HuH-7 (cell line): ENCODE measurements at places on chromosomes 2 and 18.

- no peak for DNase-seq
These were observed 552.9 kb downstream of the TDRD15 start for GRCh38 chr2:21676676-21677075.

- DNase-seq: no peak
These were observed 392.5 kb upstream of the SALL3 start for GRCh38 chr18:78587096-78587495.

DNA sequence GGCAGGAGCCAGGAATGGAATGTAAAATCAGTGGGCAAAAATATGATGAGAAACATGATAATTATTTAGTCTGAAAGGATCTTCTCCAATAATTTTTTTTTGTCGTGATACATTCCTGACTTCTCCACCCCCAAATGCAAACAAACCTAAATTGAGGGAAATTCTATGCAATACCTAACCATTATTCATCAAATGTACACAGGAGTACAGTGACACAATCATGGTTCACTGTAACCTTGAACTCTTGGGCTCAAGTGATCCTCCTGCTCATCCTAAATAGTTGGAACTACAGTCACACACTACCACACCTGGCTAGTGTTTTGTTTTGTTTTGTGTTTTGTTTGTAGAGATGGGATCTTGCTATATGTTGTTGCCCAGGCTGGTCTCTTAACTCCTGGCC lies 46.5 kb downstream of the RAB10 start:
- DNase-seq: no peak

GRCh38 chr2:130393318-130393910 lies 37.6 kb downstream of the PTPN18 start:
- DNase-seq: no peak

DNA sequence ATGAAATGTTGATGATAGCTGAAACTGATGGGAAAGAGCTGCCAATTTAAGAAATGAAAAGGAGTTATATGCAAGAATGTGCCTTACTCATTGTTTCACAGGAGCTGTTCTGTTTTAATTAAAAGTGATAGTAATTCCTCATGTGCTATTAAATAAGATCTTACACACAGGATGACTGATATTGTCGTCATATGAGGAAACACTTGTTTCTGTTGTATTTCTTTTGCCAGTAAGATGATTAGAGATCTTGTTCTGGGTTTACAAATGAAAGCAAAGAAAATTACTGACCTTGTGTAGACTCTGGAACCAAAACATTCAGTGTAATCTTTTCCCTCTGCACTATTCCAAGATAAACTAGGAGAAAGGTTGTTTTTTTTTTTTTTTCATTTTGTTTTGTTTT lies 123.6 kb downstream of the MAP3K20 start:
- no peak for DNase-seq

GRCh38 chr2:84959095-84959565 lies 11.8 kb upstream of the KCMF1 start:
- DNase-seq: no peak

- DNase-seq: no peak
These were observed 180.6 kb upstream of the CCDC68 start for GRCh38 chr18:55139836-55140235.

DNA sequence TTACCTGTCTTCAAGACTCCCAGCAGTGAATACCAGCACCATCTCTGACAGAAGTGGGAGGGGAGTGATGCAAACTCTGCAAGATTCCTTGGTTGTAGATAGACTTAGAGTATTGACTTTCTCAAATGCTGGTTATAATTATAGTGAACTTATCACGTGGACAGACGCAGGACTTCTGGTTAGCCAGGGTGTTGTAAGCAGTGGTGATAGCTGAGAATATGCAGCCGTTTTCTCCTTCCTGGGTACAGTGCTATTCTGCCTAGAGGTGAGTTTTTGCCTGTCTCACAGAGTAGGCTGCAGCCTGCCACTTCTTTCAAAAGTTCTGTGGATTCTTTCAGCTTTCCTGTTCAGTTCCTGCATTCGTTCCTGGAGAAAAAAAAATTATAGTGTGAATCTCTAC lies 733 bp upstream of the CXCR2 start:
- DNase-seq: no peak

- DNase-seq: no peak
These were observed 46.5 kb downstream of the TET3 start for GRCh38 chr2:74031221-74031620.

- no peak for DNase-seq
These were observed 95.7 kb downstream of the ASXL3 start for GRCh38 chr18:33673689-33674088.

- no peak for DNase-seq
These were observed 82.8 kb downstream of the SKA1 start for GRCh38 chr18:50457639-50458038.

GRCh38 chr2:213259266-213259665 lies 25.0 kb upstream of the SPAG16 start:
- no peak for DNase-seq

- DNase-seq: no peak
These were observed 36.3 kb downstream of the STAT4 start for GRCh38 chr2:191114403-191114886.

GRCh38 chr2:156601855-156602551 lies 165.8 kb downstream of the GPD2 start:
- no peak for DNase-seq

DNA sequence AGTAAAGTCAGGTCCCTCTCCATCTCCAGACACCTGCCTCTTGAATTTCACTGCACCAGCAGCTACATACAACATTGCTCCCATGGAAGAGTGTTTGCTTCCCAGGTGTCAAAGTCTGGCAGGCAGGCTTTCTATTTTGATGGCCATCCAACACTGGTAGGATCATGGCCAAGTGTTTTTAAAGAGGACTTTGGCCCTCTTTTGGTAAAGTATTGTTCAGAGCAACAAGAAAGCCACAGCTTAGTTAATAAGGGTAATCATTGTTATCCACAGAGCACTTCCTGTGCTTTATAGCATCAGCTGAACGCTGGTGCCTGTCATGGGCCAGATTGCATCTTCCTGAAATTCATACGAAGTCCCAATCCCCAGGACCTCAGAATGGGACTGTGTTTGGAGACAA lies 133.2 kb downstream of the NCK2 start:
- DNase-seq: no peak

DNA sequence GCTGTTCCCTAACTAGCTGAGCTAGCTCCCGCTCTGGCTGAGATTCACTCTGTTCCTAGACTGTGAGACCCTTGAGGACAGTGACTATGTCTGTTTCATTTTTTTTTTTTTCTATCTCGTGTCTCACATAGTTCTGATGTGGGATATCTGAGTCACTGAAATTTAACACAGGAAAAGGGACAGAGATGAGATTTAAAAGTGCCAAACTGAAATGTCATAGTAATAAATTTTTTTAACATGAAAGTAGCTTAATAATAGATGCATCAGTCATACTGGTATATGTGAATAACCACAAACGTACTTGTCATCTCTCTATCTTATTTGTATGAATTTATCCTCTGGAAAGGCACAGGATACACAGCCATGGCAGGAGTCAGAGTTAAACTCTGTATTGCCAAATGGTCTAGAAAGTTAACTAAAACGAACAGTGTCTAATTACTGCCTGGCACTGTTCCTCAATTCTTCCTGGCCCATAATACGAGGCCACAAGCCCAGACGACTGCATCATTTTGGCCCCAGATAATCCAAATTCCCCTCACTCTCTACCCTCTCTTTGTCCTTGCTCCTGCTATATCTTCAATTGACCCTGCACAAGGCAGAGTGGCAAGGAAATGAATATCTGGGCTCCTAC lies 87.5 kb downstream of the SATB2 start:
- no peak for DNase-seq

DNA sequence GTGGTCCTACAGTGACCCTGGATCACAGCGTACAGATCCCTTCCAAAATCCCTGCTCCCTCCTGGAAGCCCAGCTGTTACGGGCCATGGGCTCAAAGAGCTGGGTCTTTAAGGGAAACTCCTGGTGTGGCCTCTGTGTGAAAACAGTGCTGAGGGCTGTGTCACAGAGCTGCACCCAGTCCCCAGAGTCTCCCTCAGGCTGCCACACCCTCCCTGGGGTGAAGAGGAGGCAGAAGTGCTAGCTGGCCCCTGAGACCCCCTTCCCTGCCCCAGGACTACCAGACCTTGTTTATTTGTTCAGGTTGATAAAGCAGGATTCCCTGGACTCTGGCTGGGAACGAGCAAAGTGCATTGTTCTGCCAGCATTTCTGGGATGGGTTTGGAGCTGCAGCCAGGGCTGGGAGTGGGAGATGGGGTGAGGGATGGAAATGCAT lies 7.7 kb downstream of the ATOH8 start:
- no peak for DNase-seq

DNA sequence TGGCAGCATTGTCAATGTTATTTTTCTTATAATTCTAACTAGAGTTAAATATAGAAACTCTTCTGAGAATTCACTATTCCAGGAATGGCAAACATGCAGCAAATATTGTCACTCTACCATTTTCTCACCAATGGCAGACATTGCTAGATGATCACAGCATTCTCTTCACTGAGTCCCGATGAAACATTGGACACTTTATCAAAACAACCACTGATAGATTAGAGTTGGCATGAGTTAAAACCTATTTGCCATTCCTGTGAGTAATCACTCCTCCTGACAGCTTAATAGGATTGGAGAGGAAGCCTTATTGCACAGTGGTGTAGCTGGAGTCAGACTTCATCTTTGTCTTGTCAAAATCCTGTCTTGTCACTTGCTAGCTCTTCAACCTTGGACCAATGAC lies 163.9 kb upstream of the THUMPD2 start:
- DNase-seq: no peak

DNA sequence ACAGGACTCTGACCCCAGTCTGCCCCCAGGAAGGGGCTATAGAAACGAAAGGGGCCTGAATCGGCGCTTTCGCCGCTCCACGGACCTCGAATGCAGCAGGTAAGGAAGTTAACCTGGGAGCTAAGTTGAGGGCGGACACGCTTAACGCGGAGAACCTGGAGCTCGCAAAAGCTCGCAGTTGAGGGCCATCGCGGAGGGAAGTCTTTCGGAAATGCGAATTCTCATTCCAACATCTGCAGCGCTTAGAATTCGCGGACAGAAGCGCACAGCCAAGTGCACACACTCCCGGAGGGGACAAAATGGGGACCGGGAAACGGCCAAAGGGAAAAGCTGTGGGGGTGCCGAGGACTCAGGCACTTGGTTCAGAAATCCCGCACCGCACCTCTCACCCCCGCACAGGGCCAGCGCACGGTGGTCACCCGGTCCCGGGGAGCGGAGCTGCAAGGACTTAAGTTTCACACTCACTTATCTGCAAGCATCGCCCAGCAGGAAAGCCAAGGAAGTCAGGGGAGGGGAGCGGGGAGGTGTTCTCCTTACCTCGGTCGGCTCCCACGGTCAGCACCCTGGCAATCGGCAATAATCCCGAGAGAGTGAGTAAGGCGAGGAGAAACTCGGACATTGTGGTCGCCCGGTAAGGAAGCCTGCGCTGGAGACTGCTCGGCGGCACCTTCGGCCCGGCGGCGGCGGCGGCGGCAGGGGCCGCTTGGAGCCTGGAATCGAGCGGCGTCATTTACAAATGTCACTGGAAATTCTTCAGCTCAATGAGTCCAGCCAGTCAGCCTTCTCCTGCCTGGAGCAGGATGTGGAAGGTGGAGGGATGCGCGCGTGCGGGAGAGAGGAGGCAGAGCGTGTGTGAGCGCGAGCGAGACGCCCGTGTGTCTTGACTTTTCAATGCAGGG lies 456 bp downstream of the LRP1B start:
- DNase-seq: peak; percentile 29

DNA sequence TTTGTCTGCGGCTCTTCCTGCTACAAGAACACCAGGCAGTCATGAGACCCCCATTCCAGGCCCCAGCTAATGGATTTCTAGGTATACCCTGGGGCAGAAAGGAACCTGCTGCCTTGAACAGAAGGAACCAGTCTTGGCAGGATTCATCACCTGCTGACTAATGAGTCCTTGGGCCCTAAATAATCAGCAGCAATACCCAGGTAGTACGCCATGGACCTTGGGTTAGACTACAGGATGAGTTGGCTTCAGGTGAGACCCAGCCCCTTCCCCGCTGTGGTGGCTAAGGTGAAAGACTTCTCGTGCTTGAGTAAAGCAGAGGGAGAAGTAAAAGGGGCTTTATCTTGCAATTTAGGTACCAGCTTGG lies 105.0 kb downstream of the SPIRE1 start:
- DNase-seq: no peak

DNA sequence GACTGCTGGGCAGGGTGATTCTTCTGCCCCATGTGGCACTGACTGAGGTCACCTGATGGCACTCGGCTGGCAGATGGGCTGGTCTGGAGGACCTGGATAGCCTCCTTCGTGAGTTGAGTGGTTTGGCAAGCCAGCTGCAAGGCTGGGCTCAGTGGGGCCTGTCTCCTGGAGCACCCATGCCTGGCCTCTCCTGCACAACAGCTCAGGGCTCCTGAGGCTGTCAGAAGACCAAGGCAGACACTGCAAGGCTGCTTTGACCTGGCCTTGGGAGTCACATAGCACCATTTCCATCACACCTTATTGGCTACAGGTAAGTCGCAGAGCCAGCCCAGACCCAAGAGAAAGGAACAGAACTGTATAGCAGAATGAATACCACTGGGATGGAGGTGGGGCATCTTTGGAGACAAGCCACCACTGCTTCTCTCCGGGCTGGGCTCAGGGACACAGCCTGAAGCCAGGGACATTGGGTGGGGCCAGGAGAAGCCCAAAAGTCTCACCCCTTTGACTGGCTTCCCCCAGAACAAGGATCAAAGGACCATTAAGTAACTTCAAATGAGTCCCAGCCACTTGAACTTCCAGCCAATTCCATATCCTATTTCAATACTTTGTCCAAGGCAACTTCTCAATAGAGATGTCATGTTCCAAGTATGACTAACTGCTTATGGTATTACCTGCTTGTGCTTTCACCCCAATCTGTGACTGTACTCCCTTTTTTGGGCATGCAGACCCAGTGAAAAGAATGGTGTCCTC lies 156.3 kb downstream of the CABLES1 start:
- DNase-seq: no peak

GRCh38 chr2:152585830-152586484 lies 131.3 kb downstream of the PRPF40A start:
- DNase-seq: no peak

GRCh38 chr2:287471-287885 lies 413 bp downstream of the ALKAL2 start:
- no peak for DNase-seq

- no peak for DNase-seq
These were observed 144.4 kb upstream of the FBXO11 start for GRCh38 chr2:48050711-48051110.

DNA sequence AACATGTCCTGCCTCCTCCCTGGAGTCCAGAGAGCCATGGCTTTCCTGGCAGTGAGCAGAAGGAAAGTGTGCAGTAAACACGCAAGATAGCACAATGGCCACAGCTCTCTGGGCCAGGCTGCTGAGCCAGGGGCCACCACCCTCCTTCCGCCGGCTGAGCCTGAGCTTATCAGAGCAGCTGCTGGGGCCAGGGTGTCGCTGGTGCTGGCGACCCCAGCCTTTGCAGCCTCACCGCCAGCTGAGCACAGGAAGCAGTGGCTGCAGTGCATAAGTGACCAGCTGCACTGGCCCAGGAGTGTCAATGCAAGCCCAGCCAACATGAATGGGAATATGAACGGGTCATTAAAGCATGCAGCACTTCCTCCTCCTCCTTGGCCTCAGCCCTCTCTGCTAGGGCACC lies 172.0 kb downstream of the ZFP36L2 start:
- DNase-seq: no peak
